ENCODE measurements at places on chromosomes 6 and 20.
A peak's percentile ranks its signal among the peaks of the same experiment; 100 is the strongest.

- DNase-seq = no peak
Observed at GRCh38 chr20:51482836-51483473, 59.6 kb downstream of the NFATC2 start.

GRCh38 chr6:145313041-145313855 lies 422.1 kb downstream of the EPM2A start:
- DNase-seq = no peak

DNA sequence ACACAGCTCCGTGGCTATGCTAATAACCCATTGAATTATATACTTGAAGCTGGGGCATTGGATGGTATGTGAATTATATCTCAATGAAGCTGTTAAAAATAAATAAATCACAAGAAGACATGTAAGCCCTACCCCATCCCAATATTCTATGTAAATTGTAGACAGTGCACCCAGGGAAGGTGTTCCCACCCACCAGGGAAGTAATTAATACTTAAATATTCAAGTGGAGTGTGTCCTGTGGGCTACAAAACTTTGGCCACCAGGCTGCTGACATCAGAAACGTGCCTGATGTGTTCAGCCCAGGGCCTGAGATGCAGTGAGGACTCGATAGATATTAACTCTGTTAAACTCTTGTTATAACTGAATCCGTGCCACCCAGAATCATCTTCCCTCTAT lies 240.4 kb upstream of the RREB1 start:
- no peak for DNase-seq

GRCh38 chr6:16851044-16851540 lies 89.8 kb upstream of the ATXN1 start:
- DNase-seq = no peak

GRCh38 chr6:32854376-32855178 lies 585 bp downstream of the PSMB9 start:
- peak; percentile 57 for DNase-seq

GRCh38 chr6:166952567-166953486 lies 3.5 kb downstream of the RNASET2 start:
- DNase-seq = peak; percentile 18

DNA sequence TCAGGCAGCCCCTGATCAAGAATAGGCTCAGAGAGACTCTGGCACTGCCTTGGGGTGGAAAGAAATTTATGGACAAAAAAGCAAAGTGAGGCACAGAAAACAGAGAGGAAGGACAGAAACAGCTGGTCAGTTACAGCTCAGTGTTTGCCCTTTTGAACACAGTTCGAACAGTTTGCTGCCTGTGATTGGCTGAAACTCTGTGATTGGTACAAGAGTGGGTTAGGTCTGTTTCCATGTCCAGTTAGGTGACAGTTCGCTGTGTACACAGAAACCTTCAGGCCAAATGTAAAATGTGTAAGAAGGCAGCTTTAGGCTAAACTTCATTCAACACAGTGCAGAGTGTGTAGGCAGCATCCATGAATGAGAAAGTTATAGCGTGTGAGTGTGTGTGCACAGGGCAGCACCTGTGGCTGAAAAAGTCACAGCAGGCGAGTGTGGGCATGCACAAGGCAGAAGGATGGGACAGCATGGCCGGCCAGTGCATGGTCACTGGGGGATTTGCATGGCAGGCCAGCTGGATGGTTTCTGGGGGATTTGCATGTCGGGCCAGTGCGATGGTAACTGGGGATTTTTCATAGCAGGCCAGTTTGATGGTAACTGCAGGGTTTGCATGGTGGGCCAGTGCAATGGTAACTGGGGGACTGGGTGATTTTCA lies 75.4 kb upstream of the FRMD1 start:
- no peak for DNase-seq

- peak; percentile 51 for DNase-seq
Observed at GRCh38 chr6:169723991-169724493, 258 bp downstream of the PHF10 start.

DNA sequence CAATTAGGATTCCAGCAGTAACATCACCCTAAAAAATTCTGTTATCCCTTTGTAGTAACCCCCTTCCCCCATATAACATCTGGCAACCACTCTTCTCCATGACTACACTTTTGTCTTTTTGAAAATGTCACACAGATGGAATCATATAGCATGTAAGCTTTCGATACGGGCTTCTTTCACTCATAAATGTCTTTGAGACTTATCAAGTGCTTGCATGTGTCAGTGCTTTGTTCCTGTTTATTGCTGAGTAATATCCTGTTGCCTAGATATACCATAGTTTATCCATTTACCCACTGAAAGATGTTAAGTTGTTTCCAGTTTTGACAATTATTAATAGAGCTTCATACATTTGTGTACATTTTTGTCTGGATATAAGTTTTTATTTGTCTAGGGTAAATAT lies 10.4 kb upstream of the SNPH start:
- DNase-seq = no peak

DNA sequence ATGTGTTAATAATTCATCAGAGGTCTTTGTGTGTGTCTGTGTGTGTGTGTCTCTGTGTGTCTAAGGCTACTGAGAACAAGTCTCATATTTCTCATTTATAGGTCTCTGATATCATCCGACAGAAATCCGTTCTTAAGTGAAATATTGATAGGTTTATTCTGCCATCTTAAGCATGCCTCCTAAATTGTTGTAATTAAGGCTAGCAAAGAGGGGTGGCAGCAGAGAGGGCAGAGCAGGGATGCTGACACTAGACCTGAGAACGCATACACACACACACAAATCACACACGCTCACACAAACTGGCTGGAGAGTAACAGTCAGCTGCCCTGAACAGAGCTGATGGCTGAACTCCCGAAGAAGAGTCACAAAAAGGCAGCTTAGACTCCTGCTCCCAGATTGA lies 84.9 kb upstream of the LRFN2 start:
- DNase-seq = no peak

DNA sequence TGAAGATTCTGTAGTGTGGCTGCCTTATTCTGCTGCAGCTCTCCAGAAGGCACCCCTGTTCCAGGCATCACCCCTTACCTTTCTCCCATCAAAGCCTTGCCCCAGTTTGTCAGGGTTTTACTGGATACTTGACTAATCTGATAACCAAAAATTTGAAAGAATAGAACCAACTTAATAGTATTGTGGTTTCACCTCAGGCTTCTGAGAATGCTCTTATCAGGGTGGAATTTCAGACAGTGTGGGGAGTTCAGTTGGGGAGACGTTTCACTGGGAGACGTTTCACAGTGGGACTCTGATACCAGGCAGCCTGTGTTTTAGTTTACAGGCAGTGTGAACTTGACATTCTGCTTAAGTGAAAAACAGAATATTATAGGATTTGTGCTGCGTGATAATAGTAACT lies 50.5 kb downstream of the SCAND1 start:
- no peak for DNase-seq

GRCh38 chr6:5249451-5250122 lies 11.2 kb downstream of the LYRM4 start:
- DNase-seq = no peak

GRCh38 chr20:49179368-49180277 lies 8.5 kb downstream of the STAU1 start:
- DNase-seq = no peak

DNA sequence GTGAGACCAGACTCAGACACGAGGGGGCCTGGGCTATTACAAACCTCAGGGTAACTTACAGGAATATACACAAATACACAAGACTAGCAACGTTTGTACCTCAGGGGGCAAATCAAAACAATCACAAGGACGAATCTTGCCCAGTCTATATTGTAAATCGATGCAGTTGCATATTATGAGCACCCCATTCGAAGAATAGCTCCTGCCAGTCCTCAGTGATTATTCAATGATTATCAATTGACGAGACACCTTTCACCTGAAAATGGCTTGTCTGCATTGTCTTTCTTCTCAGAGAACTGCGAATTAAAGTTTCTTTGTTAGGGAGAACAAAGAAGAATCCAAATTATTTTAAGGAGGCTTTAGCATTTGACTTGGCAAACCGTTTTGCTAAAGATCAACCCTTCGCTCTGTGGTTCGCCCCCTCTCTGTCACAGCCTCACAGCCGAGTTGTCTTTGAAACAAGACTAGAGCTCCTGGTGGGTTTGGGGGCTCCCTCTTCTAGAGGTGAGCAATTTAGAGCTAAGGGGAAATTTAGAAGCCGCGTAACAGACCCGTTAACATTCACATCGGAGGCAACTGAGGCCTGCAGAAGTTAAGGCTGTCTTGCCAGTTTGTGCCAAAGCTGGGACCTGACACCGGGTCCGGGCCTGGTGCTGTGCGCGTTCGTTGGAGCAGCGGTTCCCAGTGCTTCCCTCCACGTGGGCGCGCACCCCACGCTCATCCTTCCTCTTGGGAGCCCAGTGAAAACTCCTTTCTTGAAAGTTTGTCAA lies 24.9 kb upstream of the MAP3K7 start:
- no peak for DNase-seq
